Stimulated activated CD4-positive, alpha-beta T cell treated with anti-CD3 and anti-CD28 coated beads, Interleukin-15, amount 100 ng/mL, for 1 hour (primary cell): ENCODE measurements at places on chromosomes 7 and 10.

DNA sequence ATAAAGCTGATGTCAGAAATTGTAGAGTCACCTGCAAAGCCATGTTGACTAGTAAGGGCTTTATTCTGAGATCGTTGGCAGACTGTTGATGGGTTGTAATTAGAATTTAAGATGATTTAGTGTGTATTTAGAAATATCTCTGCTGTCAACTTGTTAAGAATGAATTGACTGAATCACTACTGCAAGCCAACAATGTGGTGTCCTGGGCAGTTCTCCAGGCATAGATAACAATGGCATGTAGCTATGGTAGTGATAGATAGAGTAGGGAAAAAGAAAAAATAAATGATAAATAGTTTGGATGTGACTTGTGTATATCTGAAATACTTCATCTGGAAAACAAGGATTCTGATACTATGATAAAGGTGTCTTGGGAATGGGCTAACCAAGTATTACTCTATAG, 640.2 kb downstream of the ARL4A start:
- DNase-seq, result no peak

DNA sequence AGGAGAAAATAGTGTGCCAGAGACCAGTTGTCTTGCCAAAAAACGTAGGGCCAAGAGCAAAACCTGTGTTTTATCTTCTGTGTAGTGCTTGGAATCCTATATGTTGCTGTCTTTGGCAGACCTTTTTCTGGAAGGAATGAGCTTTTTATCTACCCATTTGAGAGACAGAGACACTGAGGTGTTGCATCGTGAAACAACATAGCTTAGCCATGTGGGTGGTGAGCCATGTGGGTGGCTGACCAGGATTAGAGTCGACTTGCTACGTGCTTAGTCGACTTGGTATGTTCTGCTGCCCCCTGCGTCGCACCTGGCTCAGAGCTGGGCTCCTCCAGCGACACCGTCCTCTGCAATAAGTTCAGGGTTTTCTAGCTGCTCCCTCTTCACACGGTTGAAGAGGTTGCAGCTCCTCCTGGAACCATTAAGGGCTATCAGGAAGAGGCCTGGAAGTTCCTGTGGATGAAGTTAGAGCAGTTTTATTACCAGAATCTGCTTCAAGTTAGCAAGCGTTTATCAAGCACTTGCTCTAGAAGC, 175.8 kb downstream of the SH2D4B start:
- DNase-seq, result no peak

GRCh38 chr10:19480353-19480752, 335.9 kb upstream of the PLXDC2 start:
- no peak for DNase-seq

DNA sequence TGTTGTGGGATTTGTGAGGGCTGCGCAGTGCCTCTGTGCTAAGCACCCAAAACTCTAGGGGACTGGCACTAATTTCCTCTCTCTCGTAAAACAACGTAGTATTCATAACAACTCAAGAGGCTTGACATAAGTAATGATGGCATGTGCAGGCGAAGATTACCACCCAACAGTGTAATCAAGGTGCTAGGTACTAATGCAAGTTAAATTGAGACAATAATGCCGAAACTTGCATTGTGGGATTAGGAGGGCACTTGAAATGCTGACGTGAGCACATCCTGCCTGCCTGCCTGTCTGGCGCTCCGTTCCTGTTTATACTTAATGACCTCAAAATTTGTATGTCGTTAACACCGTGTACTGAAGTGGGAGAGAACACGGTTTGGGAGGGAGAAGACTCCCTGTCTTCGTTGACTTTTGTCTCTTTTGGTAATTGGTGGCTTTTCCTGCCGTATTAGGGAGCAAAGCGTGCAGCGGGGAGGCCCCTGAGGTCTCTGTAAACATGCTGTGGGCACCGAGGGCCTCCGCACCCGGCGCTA, 139.0 kb downstream of the MGMT start:
- no peak for DNase-seq

DNA sequence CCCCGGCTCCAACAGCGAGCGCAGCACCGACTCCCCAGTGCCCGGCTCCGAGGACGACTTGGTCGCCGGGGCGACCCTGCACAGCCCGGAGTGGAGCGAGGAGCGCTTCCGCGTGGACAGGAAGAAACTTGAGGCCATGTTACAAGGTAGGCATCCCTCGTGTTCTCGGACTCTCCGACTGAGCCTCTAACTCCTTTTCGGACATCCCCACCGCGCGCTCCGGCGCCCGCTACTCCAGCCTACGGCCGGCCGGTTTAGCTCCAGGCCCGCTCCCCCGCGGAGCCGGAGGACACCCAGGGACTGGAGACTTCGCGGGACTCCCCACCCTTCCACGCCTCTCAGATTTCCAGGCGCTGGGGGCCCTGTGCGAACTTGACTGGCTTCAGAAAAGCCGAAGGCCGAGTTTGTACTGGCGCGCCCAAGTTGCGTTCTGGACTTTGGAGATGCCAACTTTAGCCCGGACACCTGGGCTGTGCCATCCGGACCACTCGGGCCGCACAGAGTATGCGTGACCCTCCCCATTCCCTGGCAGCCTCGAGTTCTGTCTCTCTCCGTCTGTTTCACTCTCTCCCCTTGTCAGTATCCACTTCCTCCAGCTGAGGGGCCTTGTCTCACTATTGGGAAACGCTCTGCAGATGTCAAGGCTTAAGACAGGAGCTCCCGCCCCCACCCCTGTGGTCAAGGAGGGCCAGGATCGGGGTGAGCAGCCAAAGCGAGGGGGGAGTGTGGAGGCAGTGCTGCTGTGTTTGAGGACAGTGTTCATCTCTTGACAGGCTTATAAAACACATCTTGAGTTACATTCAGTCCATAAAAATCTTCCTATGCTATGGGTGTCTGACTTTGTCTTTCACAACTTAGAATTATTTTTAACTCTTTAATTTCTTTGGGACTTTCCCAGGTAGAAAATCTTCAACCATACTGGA, 777 bp downstream of the BICC1 start:
- DNase-seq, result no peak

DNA sequence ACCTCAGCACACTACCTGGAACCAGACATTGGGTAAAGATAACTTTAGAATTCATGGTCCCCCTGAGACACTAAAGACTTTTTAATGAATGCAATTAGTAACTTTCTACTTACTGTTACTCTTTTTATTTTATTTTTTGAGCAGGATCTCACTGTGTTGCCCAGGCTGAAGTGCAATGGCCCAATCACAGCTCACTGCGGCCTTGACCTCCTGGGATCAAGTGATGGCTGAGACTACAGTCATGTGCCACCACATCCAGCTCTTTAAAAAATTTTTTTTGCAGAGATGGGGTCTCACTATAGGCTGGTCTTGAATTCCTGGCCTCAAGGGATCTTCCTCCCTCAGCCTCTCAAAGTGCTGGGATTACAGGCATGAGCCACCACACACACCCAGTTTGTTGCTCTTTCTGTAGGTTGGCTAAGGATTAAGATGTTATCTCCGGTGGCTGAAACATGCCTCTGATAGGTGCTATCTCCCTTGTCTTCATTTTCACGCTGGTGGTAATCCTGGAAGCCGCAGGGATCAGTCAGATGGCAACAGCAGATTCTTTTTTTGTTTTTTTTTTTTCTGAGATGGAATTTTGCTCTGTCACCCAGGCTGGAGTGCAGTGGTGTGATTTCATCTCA, 128.3 kb downstream of the TCF7L2 start:
- no peak for DNase-seq

- DNase-seq, result no peak
Observed at GRCh38 chr7:42106562-42106961, 130.4 kb downstream of the GLI3 start.

GRCh38 chr10:33120700-33121099, 162.7 kb upstream of the ITGB1 start:
- DNase-seq, result no peak

DNA sequence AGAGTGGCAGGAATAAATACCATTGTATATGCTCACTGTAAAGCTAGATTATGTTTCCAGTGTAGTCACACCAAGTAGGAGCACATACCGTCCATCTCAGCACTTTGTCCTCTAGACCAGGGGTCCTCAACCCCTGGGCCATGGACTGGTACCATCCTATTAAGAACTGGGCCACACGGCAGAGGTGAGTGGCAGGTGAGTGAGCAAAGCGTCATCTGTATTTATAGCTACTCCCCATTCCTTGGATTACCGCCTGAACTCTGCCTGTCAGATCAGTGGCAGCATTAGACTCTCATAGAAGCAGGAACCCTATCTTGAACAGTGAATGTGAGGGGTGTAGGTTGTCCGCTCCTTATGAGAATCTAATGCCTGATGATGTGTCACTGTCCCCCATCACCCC, 735.3 kb downstream of the MAGI2 start:
- DNase-seq, result no peak

DNA sequence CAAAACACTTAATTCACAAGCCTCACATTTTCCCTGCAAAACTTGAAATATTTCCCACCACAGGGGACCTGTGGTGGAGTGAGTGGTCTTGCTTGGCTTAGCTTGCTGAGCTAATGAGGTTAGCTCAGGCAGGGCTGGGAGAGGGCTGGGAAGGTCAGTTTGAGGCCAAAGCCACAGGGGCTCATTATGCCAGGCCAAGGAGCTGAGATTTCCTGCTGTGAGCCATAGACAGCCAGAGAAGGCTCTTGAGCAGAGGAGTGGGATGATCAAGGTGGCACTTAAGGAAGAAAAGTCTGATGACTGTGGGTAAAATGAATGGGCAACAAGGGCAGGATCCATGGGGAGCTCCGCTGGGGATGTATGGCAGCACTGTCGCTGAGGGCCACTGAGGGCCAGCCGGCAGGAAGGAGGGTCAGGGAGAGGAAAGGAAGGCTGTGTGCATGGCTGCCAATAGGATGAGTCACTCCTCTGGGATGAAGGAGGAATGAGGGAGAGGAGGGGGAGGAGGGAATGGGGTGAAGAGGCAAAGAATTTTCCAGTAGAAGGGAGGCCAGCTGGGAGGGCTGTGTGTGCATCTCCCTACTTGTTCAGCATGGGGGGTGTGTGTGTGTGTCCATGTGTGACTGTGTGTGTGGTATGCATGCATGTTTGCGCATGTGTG, 18.7 kb upstream of the ZNF488 start:
- DNase-seq, result no peak

DNA sequence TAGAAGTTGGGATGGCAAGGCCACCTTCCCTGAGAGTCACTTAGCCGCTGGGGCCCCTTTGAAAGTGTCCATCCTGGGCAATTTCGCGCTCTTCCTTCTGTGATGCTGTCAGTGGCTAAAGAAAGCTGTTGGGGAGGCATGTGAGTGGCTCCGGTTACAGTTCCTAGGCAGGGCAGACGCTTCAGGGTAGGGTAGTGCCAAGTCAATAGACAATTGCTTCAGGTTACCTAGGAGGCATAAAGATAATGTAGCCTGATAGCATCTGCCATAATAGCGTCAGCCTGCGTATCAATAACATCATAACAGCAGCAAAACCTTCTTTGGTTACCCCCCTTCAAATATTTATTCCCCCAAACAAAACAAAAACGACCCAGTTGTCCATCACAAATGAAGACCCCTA, at the start of gene FAM107B:
Gene FAM107B, minus strand, starts transcription at position 101 of the 400 bp plus-strand sequence. CDS start 234 bp downstream, outside the sequence.
- DNase-seq, result no peak

GRCh38 chr10:27743877-27744801, 1.5 kb downstream of the MKX start:
- no peak for DNase-seq

DNA sequence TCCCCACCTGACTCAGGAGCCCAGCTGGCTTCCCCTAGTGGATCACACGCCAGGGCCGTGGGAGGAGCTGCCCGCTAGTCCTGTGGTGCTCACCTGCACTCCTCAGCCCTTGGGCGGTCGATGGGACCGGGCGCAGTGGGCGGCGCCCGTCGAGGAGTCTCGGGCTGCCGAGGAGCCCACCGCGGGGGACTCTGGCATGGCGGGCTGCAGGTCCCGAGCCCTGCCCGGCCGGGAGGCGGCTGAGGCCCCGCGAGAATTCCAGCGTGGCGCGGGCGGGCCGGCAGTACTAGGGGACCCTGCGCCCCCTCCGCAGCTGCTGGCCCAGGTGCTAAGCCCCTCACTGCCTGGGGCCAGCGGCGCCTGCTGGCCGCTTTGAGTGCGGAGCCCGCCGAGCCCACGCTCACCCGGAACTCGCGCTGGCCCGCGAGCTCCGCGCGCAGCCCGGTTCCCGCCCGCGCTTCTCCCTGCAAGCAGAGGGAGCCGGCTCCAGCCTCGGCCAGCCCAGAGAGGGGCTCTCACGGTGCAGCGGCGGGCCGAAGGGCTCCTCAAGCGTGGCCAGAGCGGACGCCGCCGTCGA, 367.9 kb downstream of the TYW1 start:
- DNase-seq, result no peak

DNA sequence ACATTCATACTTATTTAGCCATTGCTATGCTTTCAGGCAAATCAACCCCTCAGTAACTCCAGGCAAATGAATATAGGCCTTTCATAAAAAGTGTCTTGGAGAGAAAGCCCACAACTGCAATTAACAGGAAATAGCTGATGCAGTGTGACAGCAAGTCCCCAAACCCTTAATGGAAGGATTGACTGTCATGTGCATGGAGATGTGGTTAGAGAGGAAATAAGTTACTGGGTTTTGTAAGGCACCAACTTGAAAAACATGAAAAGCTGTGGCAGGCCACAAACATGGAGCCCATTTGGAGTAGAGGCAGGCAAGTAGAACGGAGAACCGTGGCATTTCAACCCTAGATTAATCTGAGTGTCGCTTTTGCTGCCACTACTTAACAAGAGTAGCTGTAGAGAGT, 549.4 kb upstream of the C7orf33 start:
- DNase-seq, result no peak

GRCh38 chr10:11163780-11164550, 146.3 kb downstream of the CELF2 start:
- DNase-seq, result no peak

DNA sequence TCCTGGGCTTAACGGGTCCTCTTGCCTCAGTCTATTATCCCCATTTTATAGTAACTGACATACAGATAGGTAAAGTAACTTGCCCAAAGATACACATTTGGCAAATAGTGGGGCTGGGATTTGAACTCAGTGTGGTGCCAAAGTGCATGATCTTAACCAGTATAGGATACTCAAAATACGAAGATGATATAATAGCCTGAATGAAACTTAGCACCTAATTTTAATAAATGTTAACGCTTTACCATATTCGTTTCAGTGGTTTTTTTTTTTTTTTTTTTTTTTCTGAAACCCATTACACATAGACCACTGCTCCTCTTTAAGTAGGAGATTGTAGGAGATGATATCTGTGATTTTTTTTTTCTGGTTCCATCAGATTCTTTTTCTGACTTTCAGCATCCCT, 21.4 kb downstream of the ACTR3B start:
- no peak for DNase-seq

DNA sequence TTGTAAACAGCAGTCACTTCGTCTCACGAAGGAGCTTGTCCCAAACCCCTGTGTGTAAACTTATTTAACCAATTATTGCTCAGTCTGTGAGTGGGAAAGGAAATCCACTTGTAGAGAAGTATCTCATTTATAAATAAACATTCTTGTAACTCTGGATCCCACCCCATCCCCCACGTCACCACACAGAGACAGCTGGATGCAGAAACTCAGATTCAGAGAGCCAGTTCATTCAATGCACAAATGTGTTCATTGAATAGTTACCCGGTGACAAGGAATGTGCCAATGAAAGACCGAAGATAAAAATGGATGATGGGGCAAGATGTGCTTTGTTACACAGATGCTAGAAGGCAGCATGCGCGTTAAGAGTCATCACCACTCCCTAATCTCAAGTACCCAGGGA, 8.3 kb upstream of the OCM start:
- DNase-seq, result no peak

- no peak for DNase-seq
Observed at GRCh38 chr10:124829447-124830115, 28.0 kb downstream of the ABRAXAS2 start.

GRCh38 chr10:93288679-93289634, 193.2 kb downstream of the MYOF start:
- peak; percentile 21 for DNase-seq

- DNase-seq, result no peak
Observed at GRCh38 chr7:72751978-72752377, 76.0 kb downstream of the TYW1B start.
